ENCODE measurements at places on chromosomes 3 and 15.

- no peak for DNase-seq
Measured at GRCh38 chr3:54537506-54537905, 390.4 kb downstream of the LRTM1 start.

DNA sequence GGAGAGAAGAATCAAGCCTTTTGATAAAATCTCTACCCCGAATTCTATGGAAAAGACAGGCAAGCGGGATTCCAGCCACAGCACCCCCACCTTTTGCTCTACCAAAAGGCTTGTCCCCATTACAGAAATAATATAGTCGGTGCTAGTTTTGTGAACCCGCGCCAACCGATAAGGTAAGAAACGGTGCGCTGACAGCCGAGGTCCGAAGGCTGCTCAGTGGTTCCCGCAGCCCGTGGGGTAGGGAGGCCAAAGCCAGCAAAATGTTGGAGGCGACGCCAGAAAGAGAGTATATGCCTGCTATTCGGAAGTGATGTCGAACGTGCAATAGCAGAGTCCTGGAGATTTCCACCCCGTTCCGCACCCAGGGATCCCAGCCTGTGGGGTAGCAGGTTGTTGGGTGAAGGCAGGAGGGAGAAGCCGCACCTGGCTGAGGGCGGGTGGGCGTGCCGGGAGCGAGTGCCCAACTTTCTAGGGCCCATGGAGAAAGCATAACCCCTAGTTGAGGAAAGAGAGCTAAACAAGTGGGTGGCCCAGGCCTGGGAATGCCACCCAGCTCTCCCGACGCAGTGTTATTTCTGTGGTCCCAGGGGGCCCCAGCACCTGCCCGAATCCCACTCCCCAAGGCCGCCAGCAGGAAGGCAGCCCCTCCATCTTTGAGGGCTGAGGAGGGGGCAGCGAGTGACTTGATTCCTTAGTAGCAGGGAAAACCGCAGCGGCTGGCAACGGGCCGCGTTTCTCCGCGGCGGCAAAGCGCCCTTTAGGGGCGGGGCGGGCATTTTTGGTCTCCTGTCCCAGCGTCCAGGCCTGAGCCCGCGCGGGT lies 7.9 kb upstream of the SOX2 start:
- DNase-seq, result no peak

DNA sequence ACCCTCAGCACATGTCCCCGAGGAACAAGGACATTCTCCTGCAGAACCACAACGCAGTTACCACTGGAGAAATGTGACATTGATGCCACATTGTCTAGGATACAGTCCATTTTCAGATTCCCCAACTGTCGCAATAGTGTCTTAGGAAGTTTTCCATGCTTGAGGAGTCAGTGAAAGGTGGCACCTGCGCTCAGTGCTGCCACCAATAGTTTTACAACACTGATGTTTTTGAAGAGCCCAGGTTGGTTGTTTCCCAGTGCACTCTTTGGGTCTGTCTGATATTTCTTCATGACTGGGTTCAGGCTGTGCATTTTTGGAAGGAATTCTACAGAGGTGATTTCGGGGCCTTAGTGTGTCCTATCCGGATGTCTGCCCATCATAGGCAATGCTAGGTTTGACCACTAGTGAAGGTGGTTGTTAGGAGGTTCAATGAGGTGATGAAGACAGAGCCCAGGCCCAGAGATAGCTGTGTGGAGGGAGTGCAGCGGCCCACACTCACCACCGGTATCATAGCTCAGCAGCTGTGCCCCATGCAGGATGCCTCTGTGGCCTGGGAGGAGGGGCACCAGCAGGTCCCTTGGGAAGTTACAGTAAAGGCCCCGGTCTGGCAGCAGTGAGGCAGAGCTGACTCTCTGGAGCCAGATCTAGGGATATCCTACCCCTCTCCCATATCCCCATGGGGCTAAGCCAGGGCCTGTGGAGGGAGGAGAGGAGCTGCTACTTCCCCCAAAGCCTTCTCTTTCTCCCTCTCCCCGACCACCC lies 96.6 kb downstream of the DNAJB8 start:
- no peak for DNase-seq

- DNase-seq, result no peak
Measured at GRCh38 chr3:52153389-52154096, 680 bp downstream of the POC1A start.

DNA sequence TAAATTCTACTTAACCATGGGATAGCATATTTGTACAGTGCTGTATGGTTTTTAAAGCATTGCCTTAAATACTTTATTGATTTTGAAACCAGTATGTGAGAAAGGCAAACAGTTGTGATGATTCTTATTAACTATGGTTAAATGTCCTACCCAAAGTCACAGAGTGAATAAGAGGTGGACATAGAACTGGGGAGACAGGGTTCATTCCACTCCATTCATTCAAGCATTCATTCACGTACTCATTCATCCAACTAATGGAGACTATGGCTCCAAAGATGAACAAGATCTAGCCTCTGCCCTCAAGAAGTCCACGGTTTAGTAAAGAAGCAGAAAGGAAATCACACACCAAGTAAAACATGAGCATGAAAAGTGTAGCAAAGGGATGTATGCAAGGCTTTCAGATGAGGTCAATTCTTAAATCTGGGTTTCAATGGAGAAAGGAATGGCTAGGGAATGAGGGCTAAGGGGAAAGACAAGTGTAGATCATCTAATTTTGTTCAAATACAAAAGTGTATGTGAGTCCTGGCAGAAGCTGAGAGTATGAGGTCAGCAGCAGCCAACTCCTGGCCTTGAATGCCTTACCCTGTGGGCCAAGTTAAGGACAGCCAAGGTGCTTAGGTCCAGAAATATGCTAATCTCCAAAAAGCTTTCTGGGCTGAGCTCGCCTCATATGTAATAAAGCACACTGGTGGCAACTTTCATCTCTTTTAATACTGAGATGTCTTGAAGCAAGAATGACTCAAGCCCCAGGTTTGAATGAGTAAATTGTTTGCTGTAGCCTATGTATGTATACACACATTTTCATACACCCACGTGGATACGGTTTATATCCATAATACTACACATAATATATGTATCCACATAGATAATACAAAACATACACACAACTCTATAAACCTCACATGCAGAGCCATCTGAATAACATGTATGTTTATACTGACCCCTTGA lies 4.3 kb downstream of the TNIK start:
- no peak for DNase-seq

- DNase-seq, result no peak
Measured at GRCh38 chr3:178056868-178057267, 479.4 kb upstream of the KCNMB2 start.

GRCh38 chr15:25392806-25393205 lies 46.0 kb downstream of the UBE3A start:
- no peak for DNase-seq

DNA sequence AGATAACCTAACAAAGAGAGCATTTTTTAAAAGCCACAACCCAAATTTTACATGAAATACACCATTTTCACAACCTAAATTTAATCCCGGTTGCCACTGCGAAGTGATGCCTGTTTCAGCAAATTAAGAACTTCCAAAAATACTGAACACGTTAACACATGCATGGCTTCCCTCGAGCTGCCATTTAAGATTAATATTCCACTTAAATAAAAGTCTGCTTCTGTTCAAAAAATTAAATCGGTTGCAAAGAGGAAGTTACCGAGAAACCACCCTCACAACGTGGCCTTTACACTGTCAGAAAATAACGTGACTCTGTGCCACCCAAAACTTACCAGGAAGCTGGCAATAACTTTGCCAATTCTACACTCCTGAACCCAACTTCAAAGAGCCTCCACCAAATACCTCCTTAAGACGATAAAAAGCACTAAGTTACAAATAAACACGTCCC lies 1.2 kb downstream of the TBL1XR1 start:
- no peak for DNase-seq

DNA sequence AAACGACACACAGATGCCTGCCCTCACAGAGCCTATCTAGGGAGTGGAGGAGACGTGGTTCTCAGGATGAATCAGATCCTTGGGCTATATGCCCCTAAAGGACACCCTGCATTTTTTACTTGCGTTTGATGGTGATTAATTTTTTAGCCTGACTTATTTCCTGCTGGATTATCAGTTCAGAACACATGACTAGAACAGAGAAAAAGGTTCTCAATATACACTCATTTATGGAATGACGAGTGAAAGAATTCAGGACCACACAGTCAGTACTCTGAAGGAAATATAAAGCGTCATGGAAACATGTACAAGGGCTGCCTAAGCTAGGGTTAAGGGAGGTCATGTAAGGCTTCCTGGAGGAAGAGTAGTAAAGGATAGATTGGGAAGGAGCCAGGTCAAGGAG lies 121.8 kb downstream of the SSR3 start:
- DNase-seq, result no peak

- no peak for DNase-seq
Measured at GRCh38 chr15:29788433-29789034, 33.7 kb downstream of the TJP1 start.

- no peak for DNase-seq
Measured at GRCh38 chr3:25678581-25678980, 13.9 kb upstream of the TOP2B start.

GRCh38 chr3:76349715-76350480 lies 564.5 kb upstream of the ZNF717 start:
- DNase-seq, result no peak

DNA sequence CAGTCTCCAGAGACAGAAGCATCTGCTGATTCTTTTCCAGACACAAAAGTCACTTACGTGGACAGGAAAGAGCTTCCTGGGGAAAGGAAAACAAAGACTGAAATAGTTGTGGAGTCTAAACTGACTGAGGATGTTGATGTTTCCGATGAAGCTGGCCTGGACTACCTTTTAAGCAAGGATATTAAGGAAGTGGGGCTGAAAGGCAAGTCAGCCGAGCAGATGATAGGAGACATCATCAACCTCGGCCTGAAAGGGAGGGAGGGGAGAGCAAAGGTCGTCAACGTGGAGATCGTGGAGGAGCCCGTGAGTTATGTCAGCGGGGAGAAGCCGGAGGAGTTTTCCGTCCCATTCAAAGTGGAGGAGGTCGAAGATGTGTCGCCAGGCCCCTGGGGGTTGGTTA lies 25.4 kb downstream of the SYNM start:
- no peak for DNase-seq

GRCh38 chr3:46350262-46350565 lies 3.7 kb upstream of the CCR2 start:
- no peak for DNase-seq

DNA sequence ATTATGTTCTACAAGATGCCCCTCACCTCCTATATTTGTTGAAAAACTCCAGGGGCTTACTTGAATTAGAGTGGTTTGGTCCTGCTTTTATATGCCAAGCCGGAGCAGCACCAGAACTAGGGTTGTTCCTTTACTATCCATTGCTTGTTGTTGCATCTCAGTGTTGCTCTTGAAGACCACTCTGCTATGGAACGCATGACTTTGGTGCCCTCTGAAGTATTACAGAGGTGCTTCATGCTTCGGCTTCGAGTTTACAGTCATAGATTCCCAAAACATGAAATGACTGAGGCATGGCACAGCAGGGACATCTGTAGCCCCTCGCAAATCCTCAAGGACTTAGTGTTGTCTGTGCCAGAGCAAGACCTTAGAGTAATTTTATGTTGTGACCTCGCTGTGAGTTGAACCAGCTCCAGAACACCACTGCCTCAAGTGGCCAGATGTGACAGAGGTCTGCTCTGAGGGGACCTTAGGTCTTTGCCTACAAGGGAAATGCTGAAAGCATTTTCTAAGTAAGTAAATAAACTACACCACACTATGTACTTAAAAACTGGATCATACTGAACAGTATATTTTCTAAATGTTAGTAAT lies 67.2 kb upstream of the SIAH2 start:
- no peak for DNase-seq

DNA sequence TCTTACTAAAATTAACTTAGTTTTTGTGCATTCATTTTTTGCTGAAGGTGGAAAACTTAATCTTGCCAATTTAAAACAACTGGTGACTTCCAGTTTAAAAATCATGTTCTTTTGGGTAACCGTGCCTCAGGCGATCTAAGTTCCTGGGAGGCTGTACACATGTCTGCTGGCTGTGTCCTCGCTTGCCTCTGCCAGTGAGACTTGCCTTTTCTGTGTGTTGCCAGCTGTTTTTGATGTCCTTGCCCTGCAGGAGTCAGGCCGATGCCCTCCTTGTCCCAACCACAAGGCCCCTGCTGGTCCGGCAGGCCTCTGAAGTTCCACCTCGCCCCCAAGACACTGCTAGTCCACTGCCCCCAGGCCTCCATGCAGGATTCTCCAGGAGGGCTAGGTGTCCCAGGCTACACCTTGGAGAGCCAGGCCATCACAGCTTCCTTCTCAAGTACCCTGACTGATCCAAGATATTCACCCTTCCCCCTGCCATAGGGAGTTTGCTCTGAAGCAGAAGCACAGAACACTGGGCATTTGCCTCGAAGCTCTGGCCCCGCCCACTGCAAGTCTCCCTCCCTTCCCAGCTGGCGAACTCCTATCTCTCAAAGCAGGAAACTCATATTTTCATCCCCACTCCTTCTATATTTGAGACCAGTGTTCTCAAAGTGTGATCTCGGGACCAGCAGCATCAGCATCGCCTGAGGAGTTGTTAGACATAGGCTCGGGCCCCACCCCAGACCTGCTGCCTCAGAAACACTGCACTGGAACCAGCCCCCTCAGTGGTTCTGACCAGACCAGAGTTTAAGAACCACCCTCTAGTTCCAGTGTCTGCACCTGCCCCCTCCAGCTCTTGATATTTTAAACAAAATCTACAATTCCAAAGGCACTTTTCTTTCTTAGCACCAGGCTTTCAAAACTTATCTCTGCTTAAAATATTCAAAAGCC lies 185.8 kb upstream of the UBE2E1 start:
- no peak for DNase-seq

GRCh38 chr3:77648214-77648613 lies 608.3 kb downstream of the ROBO2 start:
- no peak for DNase-seq

- DNase-seq, result peak; percentile 36
Measured at GRCh38 chr3:188734395-188734794, 437.4 kb upstream of the TPRG1 start.

All from right hindlimb (tissue), 1 donor.